ENCODE measurements at places on chromosomes 5 and 9. TPM values are rescaled to one million over a fixed set of nuclear protein-coding genes. Genes with fewer than 3 reads are reported as not detected.

The FCHO2 gene
- 30.5 TPM for total RNA-seq

The OSTF1 gene
- total RNA-seq, result 13.3 TPM

DNA sequence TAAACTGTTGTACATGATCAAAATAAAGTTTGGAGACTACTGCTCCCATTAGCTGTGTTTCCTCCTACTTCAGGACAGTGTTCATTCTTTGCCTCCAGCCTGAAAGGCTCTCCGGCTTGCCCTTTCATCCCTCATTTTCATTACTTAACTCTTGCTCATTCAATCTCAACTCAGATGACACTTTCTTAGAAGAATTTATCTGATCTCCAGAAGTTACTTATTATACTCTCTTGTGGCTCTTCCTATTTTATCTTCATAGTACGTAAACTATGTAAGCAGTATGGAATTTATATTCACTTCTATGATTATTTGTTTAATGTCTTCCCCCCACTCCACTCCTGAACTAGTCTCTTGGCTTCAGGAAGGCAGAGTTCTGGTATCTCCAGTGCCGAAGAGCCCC, 1737.9 kb upstream of the C9orf72 start:
- DNase-seq, result no peak

DNA sequence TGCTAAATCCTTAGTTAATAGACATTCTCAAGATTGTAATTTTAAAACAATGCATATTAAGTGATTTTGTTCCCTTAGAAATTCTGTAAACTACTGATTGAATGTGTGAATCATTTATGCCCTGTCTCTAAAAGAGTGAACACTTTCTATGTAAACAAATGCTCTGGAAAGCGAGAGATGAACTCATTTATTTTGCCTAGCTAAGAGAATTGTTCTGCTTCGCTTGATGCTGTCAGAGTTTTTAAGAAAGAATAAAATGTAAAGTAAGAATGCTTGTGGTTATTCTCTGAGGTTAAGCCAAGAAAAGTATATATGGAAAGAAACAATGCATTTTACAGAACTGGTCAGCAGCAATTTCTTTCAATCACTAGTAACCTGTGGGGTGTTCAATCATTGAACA, 347.4 kb upstream of the NUDT12 start:
- DNase-seq, result no peak

GRCh38 chr5:54206580-54207229, 103.7 kb downstream of the ARL15 start:
- DNase-seq, result no peak

DNA sequence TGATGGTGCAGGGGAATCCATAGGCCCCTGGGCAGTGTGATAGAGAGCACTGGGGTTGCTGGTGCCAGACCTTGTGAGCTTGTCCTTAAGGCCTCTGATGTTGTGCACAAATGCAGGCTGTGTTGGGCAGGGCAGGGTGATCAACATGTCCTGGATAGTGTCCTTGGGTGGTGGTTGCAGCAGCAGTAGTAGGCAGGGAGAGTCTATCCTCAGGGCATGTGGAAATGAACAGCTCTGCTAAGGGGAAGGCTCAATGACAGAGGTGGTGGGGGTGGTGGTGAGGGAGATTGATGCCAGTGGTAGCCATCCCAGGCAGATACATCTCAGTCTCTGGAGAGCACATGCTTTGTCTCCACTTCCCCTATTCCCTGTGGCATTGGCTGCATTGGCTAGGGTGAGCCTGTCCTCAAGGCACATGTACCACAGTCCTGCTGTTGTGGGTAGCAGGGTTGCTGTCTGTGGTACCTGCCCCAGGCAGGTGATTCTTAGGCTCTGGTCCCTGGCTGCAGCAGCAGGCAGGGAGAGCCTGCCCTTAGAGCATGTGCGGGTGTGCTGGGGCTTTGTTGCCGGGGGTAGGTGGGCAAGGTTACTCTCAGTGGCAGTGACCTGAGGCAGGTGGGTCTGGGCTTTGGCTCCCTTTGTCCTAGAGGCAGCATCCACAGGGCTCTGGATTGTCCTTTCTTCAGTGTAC, 111.1 kb downstream of the WDR70 start:
- DNase-seq, result no peak

DNA sequence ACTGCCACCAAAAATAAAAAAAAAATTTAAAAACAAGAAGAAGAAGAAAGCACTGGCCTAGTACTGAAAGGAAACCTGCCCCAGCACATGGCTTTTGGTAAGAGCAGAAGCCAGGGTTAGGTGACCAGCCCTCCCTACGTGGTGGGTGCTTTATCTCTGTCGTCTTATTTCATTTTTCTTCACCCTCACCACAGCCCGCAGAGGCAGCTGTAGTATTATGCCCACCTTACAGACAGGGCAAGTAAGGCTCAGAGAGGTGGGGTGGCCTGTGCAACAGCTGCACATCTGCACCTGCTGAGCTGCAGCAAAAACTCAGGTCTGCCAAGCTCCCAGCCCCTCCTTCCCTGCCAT, 140.8 kb upstream of the LMX1B start:
- no peak for DNase-seq

DNA sequence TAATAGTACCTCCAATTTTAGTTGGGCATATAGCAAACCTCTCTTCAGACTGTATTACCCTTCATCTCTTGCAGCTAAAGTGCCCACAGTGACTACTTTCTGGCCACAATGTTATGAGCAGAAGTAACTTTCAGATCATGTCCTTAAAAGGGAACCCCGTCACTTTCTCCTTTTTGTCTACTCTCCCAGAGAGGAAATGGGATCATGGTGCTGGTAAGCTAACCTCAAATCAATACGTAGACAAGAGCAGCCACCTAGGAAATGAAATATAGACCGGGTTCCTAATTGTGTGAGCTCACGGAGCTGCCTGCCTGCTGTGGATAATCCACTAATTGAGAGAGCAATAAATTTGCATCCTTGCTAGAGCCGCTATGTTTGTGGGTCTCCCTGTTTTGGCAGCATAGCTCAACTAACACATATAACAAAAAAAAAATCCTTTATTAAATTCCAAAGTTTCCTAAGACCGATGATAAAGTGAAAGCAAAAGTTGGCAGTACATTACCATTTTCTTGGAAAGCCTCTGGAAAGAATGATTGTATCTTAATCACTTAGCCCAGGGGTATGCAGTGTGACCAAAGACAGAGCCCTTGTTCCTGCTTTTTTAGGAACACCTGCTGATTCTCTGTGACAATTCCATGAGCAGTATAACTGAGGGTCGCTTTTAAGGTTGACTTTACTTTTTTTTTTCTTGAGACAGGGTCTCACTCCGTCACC, 5.6 kb upstream of the IL7R start:
- no peak for DNase-seq

DNA sequence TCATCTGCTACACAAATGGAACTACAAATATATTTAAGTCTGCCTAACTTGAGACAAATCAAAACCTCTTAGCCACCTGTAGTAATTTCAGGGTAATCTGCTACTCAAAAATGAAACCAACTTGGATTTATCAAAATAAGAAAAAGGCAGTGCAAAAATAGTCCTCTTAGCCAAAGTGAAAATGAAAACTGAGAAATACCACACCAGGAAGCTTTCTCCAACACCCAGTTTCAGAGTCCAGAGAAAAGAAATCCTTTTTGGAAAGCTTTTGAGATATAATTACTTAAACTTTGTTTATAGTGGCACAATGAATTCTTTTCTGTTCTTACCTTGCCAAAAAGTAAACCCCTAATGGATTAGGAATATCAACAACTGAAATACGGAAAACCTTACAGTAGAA, 990.4 kb downstream of the EFNA5 start:
- DNase-seq, result no peak

Measured in mesothelial cell of epicardium (in vitro differentiated cells).